ENCODE measurements at places on chromosomes 7 and 10. TPM values are rescaled to one million over a fixed set of nuclear protein-coding genes. Genes with fewer than 3 reads are reported as not detected.

Gene FAM204A
- total RNA-seq: 39.4 TPM

Gene CLCN1
- total RNA-seq: not detected

Gene CACNB2
- total RNA-seq: not detected

Gene NCAPG2
- total RNA-seq: 103 TPM

Gene RASA4B
- 2.9 TPM for total RNA-seq

DNA sequence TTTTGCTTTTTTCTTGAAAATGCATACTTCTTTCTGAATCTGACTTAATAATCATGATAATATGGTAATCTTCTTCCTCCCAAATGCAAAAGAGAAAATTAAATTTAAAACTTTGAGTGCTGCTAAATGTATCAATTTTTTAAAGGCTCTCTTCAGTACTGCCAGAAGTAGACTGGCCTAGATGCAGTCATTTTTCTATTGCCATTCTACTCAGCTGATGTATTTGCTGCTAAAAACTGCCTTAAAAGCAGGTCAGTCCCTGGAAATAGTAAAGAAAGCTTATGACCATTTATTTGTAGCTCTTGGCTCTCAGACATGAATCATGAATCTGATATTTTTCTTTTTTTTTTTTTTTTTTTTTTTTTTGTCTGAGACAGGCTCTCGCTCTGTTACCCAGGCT lies 28.5 kb downstream of the NAPEPLD start:
- no peak for DNase-seq

- no peak for DNase-seq
Observed at GRCh38 chr7:83739527-83739926, 90.6 kb upstream of the SEMA3E start.

DNA sequence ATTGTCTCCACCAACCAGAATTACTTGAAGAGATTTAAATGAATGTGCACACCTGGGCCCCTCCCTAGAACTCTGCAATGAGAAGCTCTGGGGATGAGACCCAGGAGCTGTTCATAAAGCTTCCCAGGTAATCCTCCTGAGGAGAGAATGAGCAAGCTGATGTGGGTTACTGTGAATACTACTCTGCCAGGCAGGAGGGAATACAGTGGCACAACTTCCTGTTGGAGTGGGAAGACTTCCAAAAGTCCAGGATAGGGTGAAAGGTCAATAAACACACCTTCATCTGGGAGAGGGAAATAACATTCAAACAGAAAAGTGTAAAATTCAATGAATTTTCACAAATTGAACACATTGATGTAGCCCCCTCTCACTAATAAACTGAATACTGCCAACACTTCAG lies 351.4 kb downstream of the ABCA13 start:
- no peak for DNase-seq

GRCh38 chr7:3429981-3430380 lies 128.9 kb downstream of the SDK1 start:
- DNase-seq: no peak

DNA sequence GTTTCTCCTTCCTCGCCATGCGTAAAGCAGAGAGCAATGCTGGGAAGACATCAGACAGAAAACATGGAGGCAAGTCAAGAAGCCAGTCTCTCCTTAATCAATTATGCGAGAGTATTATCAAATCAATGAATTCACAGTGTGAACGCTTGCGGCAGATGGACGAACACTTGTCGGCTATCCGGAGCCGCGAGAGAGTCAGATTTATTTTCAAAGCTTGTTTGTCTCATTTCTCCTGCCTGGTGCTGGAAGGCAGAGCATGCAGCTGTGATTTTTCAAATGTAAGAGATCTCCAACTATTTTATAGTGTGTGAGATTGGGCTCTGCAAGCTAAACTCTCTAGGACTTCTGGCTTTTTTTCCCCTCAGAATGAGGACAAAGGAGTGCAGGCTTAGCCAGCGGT lies 252.3 kb downstream of the SNX10 start:
- DNase-seq: no peak

- DNase-seq: no peak
Observed at GRCh38 chr10:19256331-19256730, 207.7 kb downstream of the MALRD1 start.

GRCh38 chr10:4847561-4848355 lies 21.8 kb downstream of the AKR1E2 start:
- DNase-seq: peak; percentile 37

Gene HMX2
- 0.58 TPM for total RNA-seq

DNA sequence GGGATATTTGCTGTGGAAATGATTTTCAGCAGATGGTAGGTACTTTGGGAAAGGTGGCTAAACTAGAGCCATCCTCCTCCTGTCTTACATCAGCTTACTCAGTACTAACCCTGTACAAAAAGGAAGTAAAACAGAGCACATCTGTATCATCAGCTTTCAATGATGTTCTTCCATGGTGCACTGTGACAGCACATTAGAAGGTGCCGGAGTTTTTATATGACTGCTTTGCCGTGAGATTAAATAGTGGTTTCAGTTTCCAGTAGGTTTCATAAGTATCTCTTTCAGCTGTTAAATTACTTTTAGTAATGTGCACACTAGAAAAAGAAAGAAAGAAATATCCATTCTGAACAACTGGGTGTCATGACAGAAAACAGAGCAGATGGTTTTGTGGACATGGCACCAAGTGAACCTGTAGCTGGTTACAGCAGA lies 86.5 kb downstream of the ARID5B start:
- no peak for DNase-seq

Gene KLLN
- total RNA-seq: 0.40 TPM

Gene PTPRN2
- 0.09 TPM for total RNA-seq

DNA sequence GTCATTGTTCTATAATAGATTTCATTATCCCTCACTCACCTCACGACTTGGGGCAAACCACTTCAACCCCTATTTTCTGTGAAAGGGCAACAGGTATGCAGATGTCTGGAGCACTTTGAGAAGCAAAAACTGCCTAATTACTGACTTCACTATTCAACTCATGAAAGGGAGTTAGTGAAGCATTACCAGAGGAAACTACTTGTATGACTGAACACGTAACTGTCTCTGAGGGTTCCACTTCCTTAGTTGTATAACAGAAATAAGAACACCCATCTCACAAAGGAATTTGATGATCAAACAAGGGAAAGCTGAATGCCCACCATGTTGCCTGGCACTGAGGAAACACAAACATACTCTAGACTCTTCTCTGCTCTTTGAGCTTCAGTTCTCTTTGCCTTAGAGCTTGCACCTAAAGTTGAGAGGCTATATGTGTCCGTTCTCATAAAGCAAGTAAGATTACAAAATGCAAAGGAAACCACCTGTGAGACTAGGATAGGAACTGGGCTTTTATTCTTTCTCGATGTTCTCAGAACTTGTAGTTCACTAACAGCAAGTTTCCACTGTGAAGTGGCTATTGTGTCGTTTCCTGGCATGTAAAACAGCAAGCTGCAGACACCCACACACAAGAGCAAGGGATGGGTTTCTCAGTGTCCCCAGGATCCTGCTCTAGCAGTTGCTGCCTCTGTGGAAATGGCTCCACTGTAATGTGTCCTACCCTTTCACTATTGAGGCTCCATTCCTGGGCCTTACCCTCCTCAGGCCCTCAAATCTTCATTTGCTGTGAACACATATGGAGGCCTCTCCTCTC lies 2.6 kb downstream of the TMEM243 start:
- no peak for DNase-seq

DNA sequence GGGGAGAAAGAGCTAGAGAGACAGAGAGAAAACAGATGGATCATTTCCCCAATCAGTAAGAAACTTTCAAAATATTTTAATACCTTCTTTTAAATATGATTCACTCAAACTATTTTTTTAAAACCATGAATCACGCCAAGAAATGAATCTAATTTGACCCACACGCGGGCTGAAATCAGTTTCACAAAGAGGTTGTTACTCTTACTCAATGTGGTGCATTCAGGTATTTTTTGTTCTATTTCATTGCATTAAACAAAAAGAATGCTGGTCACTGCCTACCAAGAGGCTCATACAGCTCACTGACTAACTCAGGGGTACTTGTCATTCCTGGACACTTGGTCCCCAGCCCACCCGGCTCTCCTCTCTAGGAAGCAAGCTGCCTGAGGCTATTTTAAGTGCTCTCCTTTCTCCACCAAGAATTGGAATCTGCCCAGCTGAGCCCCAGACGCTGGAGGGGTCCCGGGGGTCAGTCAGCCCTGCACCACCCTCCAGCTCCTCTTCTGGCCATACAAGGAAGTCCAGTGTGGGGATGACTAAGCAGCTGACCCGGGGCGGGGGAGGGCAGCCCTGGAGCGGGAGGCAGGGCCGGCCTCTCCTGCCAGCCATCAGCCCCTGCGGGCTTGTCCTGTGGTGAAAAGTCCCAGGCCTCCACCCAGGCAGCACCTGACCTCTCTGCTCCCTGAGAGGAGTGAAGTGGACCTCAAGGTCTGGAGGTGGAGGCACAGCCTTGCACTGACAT lies 21.7 kb upstream of the PFKP start:
- DNase-seq: peak; percentile 85

DNA sequence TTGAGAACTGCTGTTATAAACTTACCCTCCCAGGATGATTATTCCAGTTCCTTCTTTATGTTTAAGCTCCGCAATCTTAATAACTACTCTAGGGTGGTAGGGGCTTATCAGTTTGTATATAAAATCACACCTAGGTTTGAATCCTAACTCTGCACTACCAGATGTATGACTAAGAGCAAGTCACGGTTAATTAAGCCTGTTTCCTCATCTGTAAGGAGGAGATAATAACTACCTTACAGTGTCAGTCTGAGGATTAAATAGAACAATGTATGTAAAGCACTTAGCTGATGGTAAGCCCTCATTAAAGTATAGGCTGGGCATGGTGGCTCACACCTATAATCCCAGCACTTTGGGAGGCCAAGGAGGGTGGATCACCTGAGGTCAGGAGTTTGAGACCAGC lies 9.2 kb downstream of the DNA2 start:
- DNase-seq: no peak
